GM23338 (cell line): ENCODE measurements at places on chromosomes 13 and 19. TPM values are rescaled to one million over a fixed set of nuclear protein-coding genes. Genes with fewer than 3 reads are reported as not detected.

The CEACAM5 gene
- not detected in 2 replicates for total RNA-seq

The ZNF682 gene
- total RNA-seq, result 17.4 and 25.1 TPM in 2 replicates

The SPRY2 gene
- 39.1 and 47.3 TPM in 2 replicates for total RNA-seq

The PGLYRP2 gene
- not detected in 2 replicates for total RNA-seq

The LRRC63 gene
- not detected in 2 replicates for total RNA-seq

The ZNF83 gene
- 20.6 and 25.0 TPM in 2 replicates for total RNA-seq

The PDX1 gene
- not detected in 2 replicates for total RNA-seq

The PSG3 gene
- total RNA-seq, result not detected in 2 replicates

The ZNF442 gene
- total RNA-seq, result 1.0 and 3.6 TPM in 2 replicates

The GGN gene
- 0.14 and 0.70 TPM in 2 replicates for total RNA-seq

The ARHGAP33 gene
- total RNA-seq, result 17.7 and 22.1 TPM in 2 replicates

The LRFN3 gene
- 15.1 and 18.2 TPM in 2 replicates for total RNA-seq

The KRTDAP gene
- not detected in 2 replicates for total RNA-seq

The GJA3 gene
- total RNA-seq, result 0.17 and 1.2 TPM in 2 replicates

The CYP4F8 gene
- total RNA-seq, result not detected in 2 replicates

The FPR1 gene
- total RNA-seq, result not detected in 2 replicates

The NLRP9 gene
- total RNA-seq, result not detected in 2 replicates

The F2RL3 gene
- not detected in 2 replicates for total RNA-seq

The ENOX1 gene
- total RNA-seq, result 0.66 and 2.1 TPM in 2 replicates

The FSD1 gene
- total RNA-seq, result 54.0 and 82.9 TPM in 2 replicates

The DACT3 gene
- 1.2 and 2.6 TPM in 2 replicates for total RNA-seq
